Neural crest cell (in vitro differentiated cells): ENCODE measurements at places on chromosomes 16 and 17. TPM values are rescaled to one million over a fixed set of nuclear protein-coding genes. Genes with fewer than 3 reads are reported as not detected.

PLLP gene
- 0.79 and 0.84 TPM in 2 replicates for total RNA-seq

FADS6 gene
- not detected in 2 replicates for total RNA-seq

KRT27 gene
- not detected in 2 replicates for total RNA-seq

RAB26 gene
- total RNA-seq = 0.64 and 0.98 TPM in 2 replicates

GLG1 gene
- total RNA-seq = 114 and 117 TPM in 2 replicates

CTF1 gene
- total RNA-seq = 1.6 and 2.6 TPM in 2 replicates

ADAD2 gene
- not detected in 2 replicates for total RNA-seq

ABCA3 gene
- 19.6 TPM in 2 replicates for total RNA-seq

SEPTIN12 gene
- total RNA-seq = 0.65 TPM in 1 of 2 replicates, not detected in the other

LAT gene
- total RNA-seq = 4.9 and 6.2 TPM in 2 replicates

TMC5 gene
- not detected in 2 replicates for total RNA-seq

DNA sequence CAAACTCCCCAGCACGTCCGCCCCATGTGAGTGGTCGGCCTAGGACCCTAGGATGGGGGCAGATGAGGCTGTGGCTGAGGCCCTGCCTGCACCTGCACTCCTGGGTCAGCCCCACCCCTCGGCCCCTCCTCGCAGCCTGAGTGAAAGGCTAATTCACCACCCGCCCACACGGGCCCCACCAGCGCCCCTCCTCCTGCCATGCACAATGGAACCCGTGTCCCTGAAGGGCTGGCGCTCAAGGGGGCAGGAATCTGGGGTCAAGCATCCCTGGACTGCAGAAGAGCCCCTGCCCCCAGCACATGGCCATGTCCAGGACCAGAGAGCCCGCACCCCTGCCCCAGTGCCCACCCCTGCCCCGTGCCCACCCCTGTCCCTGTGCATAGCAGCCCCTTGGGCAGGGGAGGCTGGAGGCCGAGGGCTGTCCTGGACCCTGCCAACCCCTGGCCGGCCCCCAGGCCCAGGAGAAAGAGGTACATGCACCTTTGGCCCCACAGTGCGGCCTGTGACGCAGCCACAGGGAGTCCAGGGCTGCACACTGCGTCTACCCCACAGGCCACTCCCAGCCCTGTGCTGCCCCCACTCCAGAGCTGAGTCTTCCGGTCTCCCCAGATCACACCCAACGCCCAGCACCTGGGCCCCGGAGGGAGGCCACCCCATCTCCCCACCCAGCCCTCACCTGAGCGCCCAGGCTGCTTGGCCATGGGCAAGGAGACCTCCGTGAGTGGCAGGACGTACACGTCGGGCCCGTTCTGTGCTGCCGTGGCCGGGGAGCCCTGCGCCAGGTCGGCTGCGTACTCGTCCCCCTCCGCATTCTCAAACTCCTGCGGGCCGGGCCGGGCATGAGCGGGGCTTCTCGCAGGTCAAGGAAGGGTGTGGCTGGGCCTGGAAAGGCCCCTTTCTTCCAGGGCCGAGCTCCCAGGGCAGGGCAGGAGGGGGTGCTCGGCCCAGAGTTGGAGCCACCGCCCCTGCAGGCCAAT, 34.6 kb upstream of the PVALEF start:
- DNase-seq = peak; percentile 55
- H3K4me3 ChIP-seq = no peak overlapping the region
- H3K36me3 ChIP-seq = no peaks in the 10 kb centered on the region
- peak overlapping the region; percentile 43 for H3K27ac ChIP-seq
- H3K4me1 ChIP-seq = peaks cover 4% of the 10 kb centered on the region

DNA sequence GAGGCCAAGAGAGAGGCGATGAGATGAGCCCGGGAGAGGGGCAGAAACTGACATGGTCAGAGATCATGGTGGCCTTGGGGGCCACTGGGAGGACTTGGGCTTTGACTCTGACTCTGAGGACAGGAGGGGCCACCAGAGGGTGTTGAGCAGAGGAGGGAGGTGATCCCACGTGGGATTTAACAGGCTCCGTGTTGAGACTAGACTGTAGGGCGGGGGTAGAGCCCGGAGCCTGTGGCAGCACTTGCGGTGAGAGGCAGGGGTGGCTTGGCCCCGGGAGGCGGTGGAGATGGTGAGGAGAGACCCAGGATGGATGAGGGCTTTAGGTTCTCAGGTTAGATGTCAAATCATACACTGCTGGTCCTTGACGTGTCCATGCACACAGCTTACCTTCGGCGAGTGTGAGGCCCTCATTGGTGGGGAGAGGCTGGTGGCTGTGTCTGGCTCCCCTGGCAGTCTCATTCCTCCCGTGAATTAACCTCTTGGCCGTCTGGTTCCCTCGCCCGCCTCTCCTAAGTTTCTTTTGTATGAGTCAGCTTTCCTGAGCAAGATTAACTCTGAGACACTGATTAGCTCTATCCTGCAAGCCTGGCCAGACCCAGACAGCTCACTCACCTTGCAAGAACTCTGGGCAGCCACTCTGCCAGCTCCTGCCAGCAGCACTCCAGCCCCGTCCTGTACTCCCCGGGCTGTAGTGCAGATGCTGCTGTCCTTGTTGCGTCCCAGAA, 39.7 kb downstream of the VPS35L start:
- H3K4me3 ChIP-seq = no peak overlapping the region
- DNase-seq = no peak
- H3K36me3 ChIP-seq = peaks cover 3% of the 10 kb centered on the region

DNA sequence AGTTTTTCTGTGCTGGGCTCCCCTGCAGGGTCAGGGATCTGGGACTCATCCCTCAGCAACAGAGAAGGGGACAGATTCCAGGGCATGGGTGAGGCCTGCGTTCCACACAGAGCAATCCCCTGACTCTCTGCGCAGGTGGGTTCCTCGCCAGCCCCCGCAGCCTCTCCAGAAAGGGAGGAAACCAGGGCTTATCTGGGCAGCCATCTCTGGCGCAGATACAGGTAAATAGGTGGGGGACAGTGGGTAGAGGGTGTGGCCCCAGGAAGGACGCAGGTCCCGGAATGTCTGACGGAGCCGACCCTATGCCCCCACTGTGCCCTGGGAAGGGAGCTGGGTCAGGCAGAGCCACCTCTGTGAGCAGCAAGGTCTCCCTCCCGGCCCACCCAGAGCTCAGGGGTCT, 23.2 kb downstream of the PIEZO1 start:
- H3K27ac ChIP-seq = no peak overlapping the region
- no peak overlapping the region for H3K4me3 ChIP-seq
- H3K36me3 ChIP-seq = no peaks in the 10 kb centered on the region
- no peaks in the 10 kb centered on the region for H3K27me3 ChIP-seq
- H3K4me1 ChIP-seq = peaks cover 19% of the 10 kb centered on the region

GRCh38 chr17:42848093-42848492, 2.9 kb upstream of the AOC3 start:
- H3K27ac ChIP-seq = no peak overlapping the region
- no peaks in the 10 kb centered on the region for H3K27me3 ChIP-seq
- H3K36me3 ChIP-seq = no peaks in the 10 kb centered on the region
- no peaks in the 10 kb centered on the region for H3K4me1 ChIP-seq
- no peak overlapping the region for H3K4me3 ChIP-seq

GRCh38 chr16:30187556-30187865, 4.1 kb downstream of the CORO1A start:
- no peak overlapping the region for H3K4me3 ChIP-seq
- no peak overlapping the region for H3K27ac ChIP-seq
- H3K36me3 ChIP-seq = no peaks in the 10 kb centered on the region
- no peaks in the 10 kb centered on the region for H3K27me3 ChIP-seq
- peaks cover 5% of the 10 kb centered on the region for H3K4me1 ChIP-seq

DNA sequence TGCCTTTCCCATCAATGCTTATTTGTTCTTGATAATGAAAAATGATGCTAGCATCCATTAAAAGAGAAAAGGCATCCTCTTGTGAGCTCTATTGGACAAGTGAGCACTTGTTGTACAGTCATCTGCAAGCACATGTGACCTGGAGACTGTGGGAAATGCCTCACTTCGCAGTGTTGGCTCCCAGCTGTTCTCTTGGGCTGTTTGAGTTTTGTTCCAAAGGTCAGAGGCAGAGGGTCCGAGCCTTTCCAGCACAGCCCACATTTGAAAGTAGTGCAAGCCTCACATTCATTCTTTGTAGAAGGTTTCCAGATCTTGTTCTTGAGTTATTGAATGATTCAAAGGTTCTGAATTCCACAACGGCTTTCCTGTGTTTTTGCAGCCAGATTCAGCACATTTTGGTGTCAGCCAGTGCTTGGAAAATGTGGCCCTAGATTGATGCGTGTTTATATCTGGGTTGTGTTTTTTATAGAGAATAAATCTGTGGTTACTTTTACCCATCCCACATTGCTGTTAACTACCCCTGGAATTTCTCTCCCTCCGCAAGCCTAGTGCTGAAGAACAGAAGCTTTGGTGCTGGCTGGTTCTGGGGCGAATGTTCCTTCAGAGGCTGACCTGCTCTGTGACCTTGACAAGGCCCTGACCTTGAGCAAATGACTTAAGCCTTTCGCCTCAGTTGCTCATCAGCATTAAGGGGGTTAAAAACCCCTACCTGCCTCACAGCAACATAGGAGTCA, 49.8 kb downstream of the CDH1 start:
- H3K27ac ChIP-seq = peak overlapping the region; percentile 80
- peaks cover 24% of the 10 kb centered on the region for H3K4me1 ChIP-seq
- H3K36me3 ChIP-seq = no peaks in the 10 kb centered on the region

DNA sequence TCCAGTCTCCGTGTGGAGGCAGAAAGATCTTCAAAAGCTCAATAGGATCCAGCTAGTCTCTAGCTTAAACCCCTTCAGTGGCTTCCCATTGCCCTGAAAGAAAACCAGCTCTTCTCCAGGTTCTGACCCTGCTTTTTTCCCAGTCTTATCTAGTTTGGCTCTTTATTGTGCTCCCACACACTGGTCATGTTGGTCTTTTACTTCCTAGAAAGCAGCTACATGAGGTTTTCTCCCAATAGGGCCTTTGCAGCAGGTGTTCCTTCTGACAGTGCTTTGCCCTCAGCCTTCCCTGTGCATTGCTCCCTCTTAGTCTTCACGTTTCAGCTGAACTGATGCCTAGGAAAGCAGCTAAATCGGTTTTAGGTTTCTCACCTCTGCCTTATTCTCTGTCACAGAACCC, 21.7 kb upstream of the ABCA3 start:
- H3K4me3 ChIP-seq = no peak overlapping the region
- peaks cover 2% of the 10 kb centered on the region for H3K36me3 ChIP-seq
- H3K4me1 ChIP-seq = no peaks in the 10 kb centered on the region
- H3K27me3 ChIP-seq = peaks cover 73% of the 10 kb centered on the region
- no peak overlapping the region for H3K27ac ChIP-seq

DNA sequence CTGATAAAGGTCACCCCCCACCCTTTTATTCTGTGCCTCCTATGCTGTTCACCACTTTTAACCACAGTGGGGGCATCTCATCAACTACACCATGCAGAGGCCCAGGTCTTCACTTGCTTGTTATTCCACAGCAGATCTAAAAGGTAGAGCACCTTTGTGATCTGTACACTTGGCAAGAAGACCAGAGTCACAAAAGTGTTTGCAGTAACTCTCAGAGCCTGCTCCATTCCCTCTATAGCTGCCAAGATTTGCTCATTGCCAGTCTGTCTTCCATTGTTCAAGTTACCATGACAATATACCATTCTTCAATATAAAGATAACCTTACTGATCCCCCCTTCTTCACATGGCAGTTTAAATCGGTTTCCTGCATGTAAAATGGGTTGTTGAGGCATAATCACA, 180.0 kb downstream of the TOX3 start:
- H3K27me3 ChIP-seq = no peaks in the 10 kb centered on the region
- peaks cover 4% of the 10 kb centered on the region for H3K4me1 ChIP-seq
- no peak for DNase-seq
- no peak overlapping the region for H3K4me3 ChIP-seq
- no peaks in the 10 kb centered on the region for H3K36me3 ChIP-seq
- no peak overlapping the region for H3K27ac ChIP-seq

- no peak overlapping the region for H3K27ac ChIP-seq
- H3K4me3 ChIP-seq = no peak overlapping the region
- H3K4me1 ChIP-seq = no peaks in the 10 kb centered on the region
- no peaks in the 10 kb centered on the region for H3K36me3 ChIP-seq
Measured at GRCh38 chr16:83541231-83541630, 266.5 kb upstream of the HSBP1 start.

- peak overlapping the region; percentile 86 for H3K27ac ChIP-seq
- peaks cover 10% of the 10 kb centered on the region for H3K36me3 ChIP-seq
- no peaks in the 10 kb centered on the region for H3K27me3 ChIP-seq
- H3K4me3 ChIP-seq = no peak overlapping the region
- H3K4me1 ChIP-seq = peaks cover 12% of the 10 kb centered on the region
Measured at GRCh38 chr17:2222901-2223616, 80.5 kb downstream of the SMG6 start.

- H3K36me3 ChIP-seq = no peaks in the 10 kb centered on the region
- DNase-seq = no peak
- H3K4me3 ChIP-seq = no peak overlapping the region
- H3K27me3 ChIP-seq = peaks cover 37% of the 10 kb centered on the region
- H3K4me1 ChIP-seq = peaks cover 6% of the 10 kb centered on the region
Measured at GRCh38 chr17:77684803-77685798, 273.4 kb upstream of the TNRC6C start.

DNA sequence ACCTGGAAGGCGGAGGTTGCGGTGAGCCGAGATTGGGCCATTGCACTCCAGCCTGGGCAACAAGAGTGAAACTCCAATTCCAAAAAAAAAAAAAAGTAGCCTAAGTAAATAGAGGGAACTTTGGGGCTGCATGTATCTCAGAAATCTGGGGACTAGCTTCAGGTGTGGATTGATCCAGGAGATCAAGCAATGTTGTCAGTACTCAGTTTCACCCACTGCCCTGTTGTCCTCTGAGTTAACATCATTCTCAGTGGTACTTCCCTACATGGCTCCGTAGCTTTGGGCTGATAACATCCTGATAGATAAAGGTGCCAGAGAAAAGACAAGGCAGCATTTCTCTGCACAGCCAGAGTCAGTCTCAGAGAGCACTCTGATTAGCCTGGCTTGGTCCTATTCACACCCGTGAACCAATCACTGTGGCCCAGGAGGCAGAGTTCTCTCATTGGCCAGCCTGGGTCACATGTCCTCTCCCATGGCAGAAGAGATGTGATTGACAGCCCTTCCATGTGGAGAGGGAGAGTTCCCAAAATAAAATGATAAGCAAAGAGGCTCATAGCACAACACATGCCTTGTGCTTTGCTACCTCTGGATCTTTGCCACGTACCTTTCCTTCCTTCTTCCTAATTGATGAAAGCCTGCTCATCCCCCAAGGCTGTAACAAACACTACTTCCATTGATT, 99.6 kb downstream of the ABCC1 start:
- H3K27ac ChIP-seq = no peak overlapping the region
- no peaks in the 10 kb centered on the region for H3K4me1 ChIP-seq
- H3K36me3 ChIP-seq = peaks cover 14% of the 10 kb centered on the region
- no peak for DNase-seq
- H3K4me3 ChIP-seq = no peak overlapping the region
- no peaks in the 10 kb centered on the region for H3K27me3 ChIP-seq

DNA sequence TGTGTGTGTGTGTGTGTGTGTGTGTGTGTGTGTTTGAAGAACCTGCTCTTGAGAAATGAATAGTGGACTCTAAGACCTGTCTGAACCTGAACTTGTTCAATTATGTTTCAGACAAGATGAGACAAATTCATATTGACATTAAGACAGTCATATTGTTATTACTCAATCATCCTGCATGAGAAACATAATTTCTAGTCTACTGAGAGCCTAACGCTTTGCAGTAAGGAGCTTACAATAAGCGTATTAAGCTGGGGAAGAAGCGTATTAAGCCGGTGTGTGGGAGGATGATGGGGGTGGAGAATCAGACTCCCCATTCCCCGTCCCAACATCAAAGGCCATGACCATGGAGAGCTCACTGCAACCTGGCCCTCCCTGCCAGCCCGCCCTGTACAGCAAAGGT, 22.4 kb upstream of the MNT start:
- H3K27me3 ChIP-seq = no peaks in the 10 kb centered on the region
- H3K4me3 ChIP-seq = no peak overlapping the region
- no peak overlapping the region for H3K27ac ChIP-seq
- H3K4me1 ChIP-seq = peaks cover 7% of the 10 kb centered on the region
- no peak for DNase-seq
